ENCODE measurements at places on chromosomes 4 and X. TPM values are rescaled to one million over a fixed set of nuclear protein-coding genes. Genes with fewer than 3 reads are reported as not detected.

DNA sequence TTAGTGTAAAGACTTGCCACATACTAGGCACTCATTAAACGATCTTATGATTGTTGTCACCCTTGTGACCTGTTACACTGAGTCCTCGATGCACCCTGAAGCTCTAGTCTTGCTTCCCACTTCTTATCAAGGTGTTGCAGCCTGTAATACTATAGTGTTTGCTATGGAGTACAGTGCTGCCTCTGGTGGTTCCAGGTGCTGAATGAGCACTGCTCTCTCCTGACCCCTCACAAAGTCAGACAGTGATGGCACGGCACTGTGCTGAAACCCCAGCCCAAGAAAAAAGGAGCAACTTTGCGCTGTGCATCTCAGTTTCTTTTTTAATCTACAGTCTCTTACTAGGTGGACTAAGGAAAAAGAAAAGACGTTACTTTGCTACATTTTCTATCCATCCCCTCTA lies 106.3 kb downstream of the GC start:
- DNase-seq = no peak

DNA sequence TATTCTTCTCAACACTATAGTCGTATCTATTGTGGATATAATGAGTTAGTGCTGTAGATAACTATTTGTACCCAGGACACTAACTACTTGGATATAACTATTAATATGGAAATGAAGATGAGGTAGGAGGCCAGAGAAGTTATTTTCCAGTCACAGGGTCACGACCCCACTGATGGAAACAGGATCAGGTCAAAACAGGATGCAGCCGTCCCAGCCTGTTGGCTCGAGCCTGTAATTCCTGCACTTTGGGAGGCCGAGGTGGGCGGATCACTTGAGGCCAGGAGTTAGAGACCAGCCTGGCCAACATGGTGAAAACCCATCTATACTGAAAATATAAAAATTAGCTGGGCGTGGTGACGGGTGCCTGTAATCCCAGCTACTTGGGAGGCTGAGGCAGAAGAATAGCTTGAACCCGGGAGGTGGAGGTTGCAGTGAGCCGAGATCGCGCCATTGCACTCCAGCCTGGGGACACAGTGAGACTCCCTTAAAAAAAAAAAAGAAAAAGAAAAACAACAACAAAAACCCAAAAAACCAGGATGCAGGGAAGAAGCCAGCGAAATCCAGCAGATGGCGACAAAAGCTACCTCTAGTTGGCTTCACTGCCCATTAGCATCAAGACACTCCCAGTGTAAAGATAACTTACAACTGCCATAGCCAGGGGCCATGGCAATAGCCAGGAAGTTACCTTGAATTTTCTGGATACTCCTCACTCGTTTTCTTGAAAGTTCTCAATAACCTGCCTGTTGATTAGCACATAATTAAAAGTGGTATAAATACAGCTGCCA lies 37.9 kb upstream of the NKAP start:
- DNase-seq = no peak

Gene FRMD7
- not detected for polyA plus RNA-seq

Gene OFD1
- 8.4 TPM for polyA plus RNA-seq

Gene UNC5C
- 6.5 TPM for polyA plus RNA-seq

DNA sequence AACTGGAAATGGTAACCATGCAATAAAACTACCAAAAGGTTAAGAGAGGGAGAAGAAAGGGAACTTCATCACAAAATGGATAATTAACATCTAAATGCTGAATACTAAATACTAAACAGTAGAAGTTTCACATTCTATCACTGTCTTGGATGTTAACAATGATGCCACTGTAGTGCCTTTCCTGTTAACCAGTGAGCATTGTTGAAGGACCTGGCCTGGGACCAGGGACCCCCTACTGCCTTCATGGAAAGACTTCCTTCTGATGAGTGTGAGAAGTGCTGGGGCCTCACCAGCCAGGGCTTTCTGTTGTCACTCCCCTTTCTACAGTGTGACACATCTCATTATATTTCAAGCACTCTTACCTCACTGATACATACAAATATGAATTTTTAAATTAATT lies 739.3 kb upstream of the FTHL17 start:
- no peak for DNase-seq

Gene HNRNPDL
- polyA plus RNA-seq = 303 TPM

DNA sequence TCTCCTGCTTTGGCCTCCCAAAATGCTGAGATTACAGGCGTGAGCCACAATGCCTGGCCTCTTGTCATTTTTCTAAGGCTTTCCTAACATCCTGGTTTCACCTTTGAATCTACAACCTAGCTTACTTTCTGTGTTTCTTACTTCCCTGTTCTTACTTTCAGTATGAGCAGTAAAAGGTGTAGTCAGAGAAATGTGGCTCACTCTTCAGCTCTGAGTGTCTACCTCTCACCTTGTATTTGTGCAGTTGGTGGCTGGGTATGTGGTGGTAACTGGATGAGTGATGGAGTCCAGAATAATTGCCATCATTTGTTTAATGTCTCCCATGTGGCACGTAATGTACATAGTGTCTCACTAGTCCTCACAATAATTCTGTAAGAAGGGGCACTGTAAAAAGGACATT lies 19.1 kb upstream of the CXCL11 start:
- DNase-seq = no peak

DNA sequence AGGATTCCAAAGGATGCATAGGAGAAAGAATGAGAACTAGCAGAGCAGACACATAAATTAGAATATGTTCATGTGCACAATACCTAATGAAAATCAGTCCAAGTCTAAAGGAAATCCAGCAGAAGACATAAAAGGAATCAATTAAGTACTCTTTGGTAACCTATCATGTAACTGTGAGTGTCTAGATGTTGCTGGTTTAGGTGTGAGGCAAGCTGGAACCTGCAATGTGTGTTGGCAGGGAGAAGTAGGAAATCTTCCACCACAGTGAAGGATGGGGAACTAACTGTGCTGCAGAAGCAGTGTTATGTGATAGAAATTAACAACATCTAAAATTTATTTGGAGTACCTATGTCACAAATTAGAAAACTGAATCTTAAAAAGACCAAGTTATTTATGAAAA lies 330.8 kb upstream of the DKK2 start:
- DNase-seq = no peak

Gene ADH1A
- 0.67 TPM for polyA plus RNA-seq
